Vein endothelial cell (primary cell): ENCODE measurements at places on chromosomes 1 and 21. TPM values are rescaled to one million over a fixed set of nuclear protein-coding genes. Genes with fewer than 3 reads are reported as not detected.

The RAP1GAP gene
- total RNA-seq: 0.57 TPM in 1 of 2 replicates, not detected in the other

The PSEN2 gene
- 17.0 and 23.4 TPM in 2 replicates for total RNA-seq

The CELSR2 gene
- total RNA-seq: 0.57 and 0.65 TPM in 2 replicates

The TNFRSF1B gene
- total RNA-seq: 38.6 and 40.5 TPM in 2 replicates

The PIGR gene
- not detected in 2 replicates for total RNA-seq

The CFHR4 gene
- total RNA-seq: not detected in 2 replicates
